ENCODE measurements at places on chromosomes 16 and 17.

DNA sequence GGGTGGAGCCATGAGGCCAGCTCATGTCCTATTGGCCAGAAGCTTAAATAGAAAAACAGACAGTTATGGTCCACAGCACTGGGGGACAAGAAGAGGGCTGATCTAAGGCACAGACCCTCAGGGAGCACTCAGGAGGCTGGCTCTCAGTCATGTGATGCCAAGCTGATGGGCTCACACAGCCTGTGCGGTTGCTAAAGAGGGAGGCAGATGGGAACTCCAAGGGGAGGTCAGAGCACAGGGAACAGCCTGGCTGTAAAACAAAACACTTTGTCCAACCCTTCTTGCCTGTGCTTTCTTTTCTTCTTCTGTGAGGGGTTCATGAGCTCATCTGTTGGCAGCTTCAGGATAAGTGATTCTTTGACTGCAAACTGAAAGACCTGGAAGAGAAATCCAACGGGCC is 27.2 kb downstream of the CNTNAP1 start:
- DNase-seq: no peak

GRCh38 chr16:49130397-49130796 is 151.2 kb downstream of the CBLN1 start:
- no peak for DNase-seq

DNA sequence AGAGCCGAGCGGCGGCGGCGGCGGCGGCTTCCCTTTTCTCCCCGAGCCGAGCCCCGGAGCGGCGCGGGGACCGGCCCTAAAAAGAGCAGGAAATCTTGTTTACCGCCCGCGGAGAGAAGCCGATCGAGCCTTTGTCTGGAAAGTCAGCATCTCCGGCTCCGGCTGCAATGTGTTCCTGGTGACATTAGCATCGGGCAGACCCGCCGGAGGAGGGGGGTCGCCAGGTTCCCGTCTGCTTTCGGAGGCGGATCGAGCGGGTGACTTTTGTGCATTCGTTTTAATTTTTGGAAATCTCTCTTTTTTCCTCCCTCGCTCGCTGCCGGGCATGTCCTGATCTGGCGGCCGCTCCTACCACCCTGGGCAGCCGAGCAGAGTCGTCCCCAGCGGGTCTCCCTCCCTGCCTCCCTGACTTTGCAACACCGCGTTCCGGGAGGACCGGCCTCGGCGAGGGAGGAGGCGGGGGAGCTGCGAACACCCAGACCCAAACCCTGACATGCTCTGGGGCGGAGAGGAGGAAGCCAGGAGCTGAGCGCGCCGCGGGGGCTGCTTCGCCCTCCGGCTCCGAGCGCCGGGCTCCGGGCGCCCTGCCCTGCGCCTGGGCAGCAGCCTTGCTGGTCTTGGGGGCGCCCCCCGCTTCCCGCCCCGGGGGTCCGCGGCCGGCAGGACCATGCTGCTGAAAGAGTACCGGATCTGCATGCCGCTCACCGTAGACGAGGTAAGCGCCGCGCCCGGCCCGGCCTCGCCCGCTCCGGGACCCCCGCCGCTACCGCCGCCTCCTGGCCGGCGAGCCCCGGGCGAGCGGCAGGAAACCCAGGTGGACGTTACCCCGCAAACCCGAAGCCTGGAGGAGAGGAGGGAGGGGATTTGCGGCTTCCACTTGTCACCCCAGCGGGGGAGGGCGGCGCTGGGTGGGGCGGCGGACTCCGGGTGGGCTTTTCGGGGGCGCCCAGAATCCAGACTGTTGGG is 690 bp downstream of the PITPNC1 start:
- DNase-seq: peak; percentile 60

DNA sequence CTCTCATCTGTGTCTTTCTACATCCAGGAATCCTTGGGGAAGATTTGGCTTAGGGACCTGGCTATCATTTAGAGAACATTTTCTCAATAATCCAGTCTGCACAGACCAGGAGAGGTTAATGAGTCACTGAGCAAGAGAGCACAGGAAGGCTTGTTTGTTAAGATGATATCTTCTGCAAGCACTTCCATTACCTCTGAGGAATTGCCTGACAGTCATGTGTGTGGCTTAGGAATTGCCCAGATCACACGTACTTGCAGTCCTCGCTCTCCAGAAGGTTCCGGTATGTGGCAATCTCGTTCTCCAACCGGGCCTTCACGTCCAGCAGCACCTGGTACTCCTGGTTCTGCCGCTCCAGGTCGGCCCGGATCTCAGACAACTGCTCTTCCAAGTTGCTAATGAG is 3.3 kb downstream of the KRT37 start:
- no peak for DNase-seq

GRCh38 chr17:45186801-45187354 is 25.2 kb downstream of the HEXIM2 start:
- no peak for DNase-seq

DNA sequence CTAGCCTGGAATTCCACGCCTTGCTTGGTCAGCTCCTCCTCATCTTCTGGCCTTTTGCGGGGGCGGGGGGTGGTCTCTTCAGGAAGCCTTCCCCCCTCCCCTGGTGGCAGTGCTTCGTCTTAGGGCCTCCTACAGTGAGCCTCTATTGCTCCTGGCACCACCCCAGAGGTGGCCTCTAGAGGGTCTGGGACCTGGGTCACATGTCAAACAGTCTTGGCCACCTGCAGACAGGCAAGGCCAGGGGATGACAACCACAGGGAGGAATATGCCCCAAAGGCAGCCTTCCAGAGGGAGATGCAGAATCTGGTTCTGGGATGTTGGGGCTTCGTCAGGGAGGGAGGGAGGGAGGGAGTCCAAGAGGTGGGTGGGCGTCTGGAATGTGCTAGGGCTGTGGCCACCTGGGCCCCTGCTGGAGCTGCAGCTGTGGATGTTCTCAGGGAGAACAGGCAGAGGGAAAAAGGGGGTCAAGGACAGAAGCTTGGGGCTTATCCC is 50.6 kb downstream of the SMPD3 start:
- no peak for DNase-seq

DNA sequence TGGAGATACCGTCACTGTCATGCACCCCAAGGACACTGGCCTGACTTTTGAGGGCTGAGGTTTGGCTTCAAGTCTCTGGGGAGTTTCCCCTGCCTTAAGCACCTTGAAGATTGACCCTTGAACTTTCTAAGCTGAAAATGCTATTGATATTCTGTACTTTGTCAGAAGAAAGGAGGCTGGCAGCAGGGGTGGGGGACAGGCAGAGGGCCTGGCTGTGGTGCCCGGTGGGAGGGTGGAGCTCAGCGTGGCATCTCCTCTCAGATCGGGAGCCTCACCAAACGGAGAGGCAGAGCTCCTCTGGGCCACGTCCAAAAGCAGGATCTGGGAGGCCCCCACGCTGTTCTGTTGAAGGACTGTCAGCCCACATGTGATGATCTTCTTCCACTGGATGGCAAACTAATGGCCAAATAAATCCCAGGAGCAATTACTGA is 305.2 kb upstream of the IRX3 start:
- no peak for DNase-seq

DNA sequence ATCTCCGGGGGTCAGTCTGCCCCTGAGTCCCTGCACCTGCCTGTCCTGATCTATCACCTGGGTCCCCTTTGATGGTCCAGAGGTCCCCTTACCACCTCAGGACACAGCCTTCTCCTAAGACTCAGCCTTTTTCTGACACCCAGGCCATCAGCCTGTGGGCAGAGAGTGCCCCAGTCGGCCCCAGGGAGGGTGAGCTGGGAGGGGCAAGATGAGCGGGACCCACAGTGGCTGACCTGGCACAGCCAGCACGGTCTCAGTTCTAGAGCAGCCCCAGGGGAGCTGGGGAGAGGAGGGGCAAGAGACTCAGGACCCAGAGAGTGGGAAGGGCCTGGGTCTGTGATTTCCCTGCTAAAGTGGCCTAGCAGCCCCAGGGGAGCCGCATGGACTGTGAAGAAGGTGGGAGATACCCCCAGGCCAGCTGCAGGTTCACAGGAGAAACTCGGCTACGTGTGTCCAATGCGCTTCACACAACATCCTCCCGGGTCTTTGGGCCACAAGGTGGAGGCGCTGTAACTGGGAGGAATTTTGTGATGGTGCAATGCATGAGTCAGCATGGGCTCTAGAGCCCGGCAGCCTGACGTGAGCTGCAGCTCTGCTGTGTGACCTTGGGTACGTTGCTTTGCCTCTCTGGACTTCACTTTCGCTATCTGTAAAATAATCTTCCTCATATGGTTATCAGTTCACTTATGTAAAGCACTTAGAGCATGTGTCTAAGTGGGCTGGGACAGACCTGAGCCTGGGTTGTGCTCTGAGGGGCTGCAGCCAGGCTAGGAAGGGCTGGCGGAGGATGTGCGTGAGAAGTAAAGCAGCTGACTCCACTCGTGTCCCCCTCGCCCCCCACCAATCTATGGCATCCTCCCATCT is 67.2 kb upstream of the LHX1 start:
- DNase-seq: no peak

Data from activated naive CD4-positive, alpha-beta T cell treated with anti-CD3 and anti-CD28 coated beads, Interleukin-2, amount 50 U/mL, for 72 hours (primary cell).